ENCODE measurements at places on chromosomes 16 and 17. TPM values are rescaled to one million over a fixed set of nuclear protein-coding genes. Genes with fewer than 3 reads are reported as not detected.

Gene TAC4
- not detected for total RNA-seq

Gene FBXO39
- total RNA-seq: 0.56 TPM

Gene OTOP2
- total RNA-seq: not detected

Gene GPS1
- 69.9 TPM for total RNA-seq

Gene KRT32
- not detected for total RNA-seq

Gene TM4SF5
- total RNA-seq: not detected

Gene WNT3
- total RNA-seq: 2.0 TPM

Gene KRT27
- total RNA-seq: not detected

Gene ITPRIPL2
- total RNA-seq: 40.9 TPM

Gene TERB1
- total RNA-seq: 0.56 TPM

Gene G6PC1
- not detected for total RNA-seq

Gene CDH11
- 332 TPM for total RNA-seq

Gene KRT34
- 2.0 TPM for total RNA-seq

Gene PRSS21
- total RNA-seq: 1.7 TPM

Gene CLEC18C
- 0.28 TPM for total RNA-seq

Gene KIF2B
- total RNA-seq: not detected

Gene WNT9B
- total RNA-seq: not detected

Gene PDE6G
- total RNA-seq: not detected

Gene MT1H
- 0.77 TPM for total RNA-seq

Gene WNK4
- 3.5 TPM for total RNA-seq

Gene CCL1
- total RNA-seq: not detected

Gene ZSCAN10
- total RNA-seq: not detected

Gene GNGT2
- total RNA-seq: 0.56 TPM

Gene BBS2
- 35.5 TPM for total RNA-seq

Gene VTN
- total RNA-seq: 0.19 TPM

Gene AGRP
- total RNA-seq: not detected

Gene TBC1D3K
- total RNA-seq: not detected

Gene EMP2
- 10.7 TPM for total RNA-seq

Gene OMG
- not detected for total RNA-seq

Gene COG7
- total RNA-seq: 14.8 TPM

Gene CCDC200
- not detected for total RNA-seq

Gene EVPLL
- total RNA-seq: not detected

Gene TMEM238L
- not detected for total RNA-seq

Gene CD300E
- total RNA-seq: not detected

Gene PRSS36
- total RNA-seq: 0.85 TPM

Gene ARHGDIA
- total RNA-seq: 132 TPM

Gene UMOD
- total RNA-seq: not detected

Gene WSCD1
- 0.85 TPM for total RNA-seq

Gene KRT9
- not detected for total RNA-seq
